ENCODE measurements at places on chromosomes 16 and 17.

GRCh38 chr17:34347063-34347462 is 9.2 kb upstream of the CCL13 start:
- no peak for DNase-seq

DNA sequence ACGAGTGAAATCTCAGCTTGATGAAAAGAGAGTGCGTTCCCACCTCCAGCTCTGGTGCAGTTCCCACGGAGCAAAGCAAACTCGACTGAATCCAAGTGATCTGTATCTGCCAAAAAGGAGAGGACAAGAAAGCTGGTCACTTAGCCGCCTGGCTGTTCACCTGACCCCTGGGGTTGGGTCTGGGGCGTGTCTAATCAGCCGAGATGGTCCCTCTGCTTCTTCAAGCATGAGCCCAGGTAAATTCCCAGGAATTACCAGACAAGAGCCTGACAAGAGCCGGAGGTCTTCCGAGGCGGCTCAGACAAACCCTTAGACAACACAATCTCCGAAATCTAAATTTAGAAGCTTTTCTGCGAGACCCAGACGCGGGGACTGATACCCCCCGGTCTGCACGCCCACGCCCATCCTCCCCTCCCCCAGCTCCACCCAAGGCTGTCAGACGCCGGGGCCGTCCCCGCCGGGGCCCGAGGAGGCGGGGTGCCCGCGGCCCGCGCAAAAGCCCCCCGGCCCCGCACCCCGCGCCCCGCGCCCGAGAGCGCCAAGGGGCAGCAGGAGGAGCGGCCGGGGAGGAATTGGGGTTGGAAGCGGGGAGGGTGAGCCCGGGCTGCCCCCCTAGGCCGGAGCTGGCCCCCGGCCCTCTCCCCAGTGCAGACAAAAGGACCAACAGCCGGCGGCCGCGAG is 674 bp downstream of the ZNF821 start:
- peak; percentile 28 for DNase-seq

DNA sequence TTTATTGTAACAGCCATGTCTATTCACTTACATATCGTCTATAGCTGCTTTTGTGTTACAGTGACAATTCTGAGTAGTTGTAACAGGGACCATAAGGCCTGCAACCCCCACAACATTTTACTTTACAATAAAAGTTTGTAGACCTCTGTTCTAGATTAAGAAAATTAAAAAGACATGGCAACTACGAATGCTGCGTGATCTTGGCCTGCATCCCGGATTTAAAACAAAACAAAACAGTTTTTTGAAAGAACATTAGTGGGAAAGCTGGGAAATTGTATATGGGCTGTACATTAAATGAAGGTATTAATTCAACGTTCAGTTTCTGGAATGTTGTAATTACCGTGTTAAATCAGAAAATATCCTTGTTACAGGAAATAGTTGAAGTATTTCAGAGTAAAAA is 64.1 kb downstream of the RMI2 start:
- no peak for DNase-seq

GRCh38 chr17:11404431-11405276 is 163.6 kb downstream of the SHISA6 start:
- no peak for DNase-seq

DNA sequence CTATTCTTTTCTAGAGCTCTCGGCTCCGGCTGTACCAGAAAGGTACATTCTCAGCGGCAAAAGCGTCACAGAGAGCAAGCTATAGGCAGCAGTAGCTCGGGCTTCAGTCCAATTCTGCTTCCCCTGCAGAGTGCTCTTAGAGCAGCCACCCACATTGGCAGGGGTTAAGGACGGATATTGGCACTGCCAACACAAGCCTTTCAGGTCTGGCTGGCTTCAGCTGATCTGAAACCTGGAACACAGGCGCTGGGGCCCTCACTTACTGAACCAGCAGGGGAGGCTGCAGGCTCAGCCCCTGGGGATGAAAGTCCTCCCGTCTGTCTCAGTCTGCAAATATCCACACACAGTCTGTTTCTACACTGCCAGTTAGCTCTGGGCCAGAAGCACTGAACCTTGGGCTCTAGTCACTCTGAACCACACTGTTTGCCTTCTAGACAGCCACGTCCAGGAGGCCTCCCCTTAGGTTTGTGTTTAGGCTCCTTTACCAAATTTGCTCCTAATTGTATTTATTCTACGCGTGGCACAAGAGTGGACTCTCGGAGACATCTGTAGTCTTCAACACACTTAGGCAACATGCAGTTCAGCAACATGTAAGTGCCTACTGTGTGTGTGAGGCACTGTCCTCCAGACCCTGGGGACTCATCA is 40.1 kb downstream of the HIC1 start:
- no peak for DNase-seq

All from stimulated activated CD4-positive, alpha-beta T cell treated with anti-CD3 and anti-CD28 coated beads, Interleukin-15, amount 100 ng/mL, for 1 hour (primary cell).